GM03348 (cell line): ENCODE measurements at places on chromosomes 4 and X.

DNA sequence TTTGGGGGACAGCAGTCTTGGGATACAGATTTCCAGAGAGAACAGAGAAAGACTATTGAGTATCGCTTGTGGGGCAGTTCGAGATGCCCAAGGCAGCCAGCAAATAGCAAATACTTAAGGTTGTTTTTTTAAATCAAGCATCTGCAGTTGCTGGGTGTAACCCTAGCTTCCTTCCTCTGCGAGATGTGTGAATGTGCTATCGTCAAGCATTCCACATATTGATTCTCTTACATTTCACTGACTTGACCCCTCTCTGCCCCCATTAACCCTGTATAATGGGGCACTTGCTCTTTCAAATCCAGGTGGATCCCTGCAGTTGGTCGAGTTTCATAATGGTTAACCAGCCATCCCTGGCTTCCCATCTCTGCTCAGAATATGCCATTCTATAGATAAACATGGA is 23.5 kb downstream of the KCNE5 start:
- DNase-seq, result no peak

GRCh38 chrX:33175201-33175600 is 36.1 kb downstream of the DMD start:
- no peak for DNase-seq

- no peak for DNase-seq
These were observed 80.7 kb upstream of the SCML1 start for GRCh38 chrX:17656556-17656955.

DNA sequence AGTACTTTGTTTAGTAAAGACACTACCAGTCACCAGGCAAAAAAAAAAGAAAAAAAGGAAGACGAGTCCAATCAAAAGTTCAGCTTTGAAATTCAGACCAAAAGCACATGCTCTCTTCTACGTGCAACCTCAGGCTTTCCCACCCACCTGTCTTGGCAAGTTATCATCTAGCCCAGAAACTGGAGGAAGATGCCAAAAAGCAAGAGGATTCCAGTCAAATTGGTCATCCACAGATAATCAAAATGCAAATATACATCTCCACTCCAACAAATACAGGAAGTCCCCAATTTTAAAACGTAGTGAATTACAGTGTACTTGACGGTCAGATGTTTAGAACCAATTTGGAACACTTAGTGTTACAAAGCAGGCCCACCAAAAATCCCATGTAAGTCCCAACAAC is 96.5 kb downstream of the PALLD start:
- no peak for DNase-seq

GRCh38 chrX:118156254-118156952 is 39.8 kb upstream of the KLHL13 start:
- DNase-seq, result no peak

GRCh38 chr4:5638976-5639375 is 69.4 kb downstream of the EVC2 start:
- peak; percentile 50 for DNase-seq

- DNase-seq, result no peak
These were observed 6.8 kb upstream of the SASH3 start for GRCh38 chrX:129772796-129773431.

- no peak for DNase-seq
These were observed 8.1 kb upstream of the HCCS start for GRCh38 chrX:11103006-11103405.
